ENCODE measurements at places on chromosomes 12 and 14.

DNA sequence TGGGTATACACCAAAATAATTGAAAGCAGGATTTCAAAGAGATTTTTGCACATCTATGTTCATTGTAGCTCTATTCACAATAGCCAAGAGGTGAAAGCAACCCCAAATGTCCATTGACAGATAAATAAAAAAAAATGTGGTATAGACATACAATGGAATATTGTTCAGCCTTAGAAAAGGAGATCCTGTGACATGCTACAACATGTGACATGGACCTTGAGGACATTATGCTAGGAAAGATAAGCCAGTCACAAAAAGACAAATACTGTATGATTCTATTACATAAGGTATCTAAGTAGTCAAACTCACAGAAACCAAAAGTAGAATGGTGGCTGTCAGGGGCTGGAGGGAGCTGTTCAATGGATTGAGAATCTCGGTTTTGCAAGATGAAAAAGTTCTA, 12.1 kb downstream of the GPRC5D start:
- no peak for DNase-seq

GRCh38 chr14:38528582-38528981, 272.7 kb upstream of the CLEC14A start:
- DNase-seq: no peak

GRCh38 chr12:120230326-120230973, 29.5 kb upstream of the RPLP0 start:
- peak; percentile 92 for DNase-seq

DNA sequence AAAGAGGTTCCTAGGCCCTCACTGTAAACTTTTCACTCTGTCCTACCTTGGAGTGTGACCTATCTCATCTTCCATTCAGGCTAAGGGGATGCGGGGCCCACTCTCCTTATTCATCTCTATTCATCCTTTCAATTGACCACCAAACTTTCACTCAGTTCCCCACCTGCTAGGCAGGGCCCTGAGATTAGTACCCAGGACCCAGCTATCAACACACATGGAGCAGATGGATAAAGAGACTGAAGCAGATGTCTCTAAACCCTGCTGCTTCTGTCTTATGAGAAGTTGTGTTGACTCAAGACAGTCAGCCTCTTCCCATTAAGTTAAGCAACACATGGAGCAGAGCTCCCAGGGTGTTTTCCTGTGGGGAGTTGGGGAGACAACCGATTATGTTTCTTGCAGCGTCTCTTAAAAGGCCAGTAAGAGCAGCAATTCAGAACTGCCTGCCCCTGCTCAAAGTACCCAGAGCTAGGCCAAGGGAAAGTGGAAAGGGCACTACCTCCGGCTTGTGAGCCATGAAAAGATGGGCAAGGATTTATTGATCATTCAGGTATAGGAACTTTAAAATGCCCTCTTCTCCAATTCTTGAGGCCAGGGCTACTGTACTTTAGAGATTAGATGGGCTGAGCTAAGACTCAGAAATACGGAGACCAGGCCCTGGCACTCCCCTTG, 10.7 kb downstream of the KRT76 start:
- no peak for DNase-seq

All from RWPE2 (cell line).